Stimulated activated CD8-positive, alpha-beta memory T cell treated with anti-CD3 and anti-CD28 coated beads, Interleukin-2, amount 100 ng/mL, for 48 hours (primary cell): ENCODE measurements at places on chromosomes 1 and 21.
A peak's percentile ranks its signal among the peaks of the same experiment; 100 is the strongest.

- DNase-seq: no peak
These were observed 33.8 kb downstream of the PRSS38 start for GRCh38 chr1:227849251-227849650.

GRCh38 chr1:91684481-91685196, 184.0 kb downstream of the CDC7 start:
- DNase-seq: no peak

DNA sequence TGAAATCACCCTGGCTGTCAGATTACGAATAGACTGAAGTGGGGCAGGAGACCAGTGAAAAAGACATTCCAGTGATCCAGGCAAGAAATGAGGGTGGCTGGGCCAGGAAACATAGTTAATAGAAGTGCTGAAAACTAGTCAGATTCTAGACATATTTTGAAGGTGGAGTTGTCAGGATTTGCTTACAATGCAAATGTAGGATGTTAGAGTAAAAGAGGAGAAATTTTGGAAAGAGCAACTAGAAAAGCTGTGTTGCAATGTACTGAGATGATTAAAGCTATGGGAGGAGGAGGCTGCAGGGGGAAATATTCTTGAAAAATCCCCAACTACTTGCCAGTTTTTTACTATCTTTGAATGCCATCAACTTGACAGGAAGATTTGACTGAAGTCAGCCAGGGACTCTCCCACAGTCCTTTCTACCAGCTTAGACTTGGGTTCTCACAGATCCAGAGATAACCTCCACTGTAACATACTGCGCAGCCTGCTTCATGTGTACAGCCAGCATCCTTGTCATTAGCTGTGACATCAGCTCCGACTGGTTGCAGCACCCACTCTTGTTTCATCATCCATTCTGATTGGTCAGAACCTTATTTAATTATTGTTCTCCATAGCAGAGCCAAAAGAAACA, 109.7 kb downstream of the TSEN15 start:
- peak; percentile 12 for DNase-seq

GRCh38 chr1:156539818-156540355, 32.5 kb downstream of the IQGAP3 start:
- no peak for DNase-seq

GRCh38 chr1:208159555-208160258, 84.5 kb downstream of the PLXNA2 start:
- no peak for DNase-seq

DNA sequence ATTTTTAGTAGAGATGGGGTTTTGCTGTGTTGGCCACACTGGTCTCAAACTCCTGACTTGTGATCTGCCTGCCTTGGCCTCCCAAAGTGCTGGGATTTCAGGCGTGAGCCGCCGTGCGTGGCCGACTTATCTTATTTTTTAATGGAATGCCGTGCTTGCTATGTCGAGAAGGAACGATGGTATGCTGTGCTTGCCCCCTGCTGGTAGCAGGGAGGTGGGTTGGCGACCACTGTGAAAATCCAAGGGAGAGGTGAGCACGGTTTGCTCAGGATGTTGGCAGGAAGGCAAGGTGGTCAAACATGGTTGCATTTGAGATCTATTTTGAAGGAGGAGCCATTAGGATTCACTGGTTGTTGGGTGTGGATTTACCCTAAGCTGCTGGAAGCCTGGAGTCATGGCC, 45.8 kb upstream of the RCC2 start:
- DNase-seq: no peak
